ENCODE measurements at places on chromosomes 4 and X.
A peak's percentile ranks its signal among the peaks of the same experiment; 100 is the strongest.

DNA sequence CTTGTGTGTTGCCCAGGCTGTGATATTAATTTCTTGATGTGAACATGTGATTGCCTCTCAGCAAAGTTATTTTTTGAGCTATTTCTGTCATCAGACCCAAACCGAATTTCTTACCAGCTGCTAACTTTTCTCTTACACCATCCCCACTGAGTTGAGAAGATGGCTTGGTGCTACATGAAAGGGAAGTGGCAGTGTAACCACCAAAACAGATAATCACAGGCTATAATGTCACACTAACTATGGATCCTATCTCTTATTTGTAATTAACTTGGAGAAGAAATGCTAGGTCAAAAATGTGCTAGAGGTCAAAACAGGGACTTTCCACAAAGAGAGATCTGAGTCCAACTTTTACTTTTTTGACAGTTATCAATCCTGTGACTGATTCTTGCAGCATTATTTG lies 43.8 kb downstream of the ELOVL6 start:
- no peak for DNase-seq

DNA sequence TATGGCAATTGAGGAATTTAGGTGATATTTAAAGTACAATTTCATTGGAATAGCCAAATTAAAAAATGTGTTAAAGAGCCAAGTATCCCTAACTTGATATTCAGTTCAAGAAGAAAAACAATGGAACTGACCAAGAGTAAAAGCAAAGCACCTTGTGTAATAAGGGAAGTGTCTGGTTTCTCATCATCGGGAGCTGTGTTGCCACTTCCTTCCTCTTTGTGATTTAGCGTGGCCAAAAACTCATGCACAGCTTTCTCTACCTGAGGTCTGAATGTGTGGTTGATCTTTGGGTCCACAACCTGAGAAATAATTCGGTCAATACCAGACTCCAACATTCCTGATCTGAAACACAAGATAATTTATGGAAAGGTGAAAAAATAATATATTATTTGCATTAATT lies 12.4 kb downstream of the BOD1L1 start:
- peak; percentile 32 for DNase-seq

DNA sequence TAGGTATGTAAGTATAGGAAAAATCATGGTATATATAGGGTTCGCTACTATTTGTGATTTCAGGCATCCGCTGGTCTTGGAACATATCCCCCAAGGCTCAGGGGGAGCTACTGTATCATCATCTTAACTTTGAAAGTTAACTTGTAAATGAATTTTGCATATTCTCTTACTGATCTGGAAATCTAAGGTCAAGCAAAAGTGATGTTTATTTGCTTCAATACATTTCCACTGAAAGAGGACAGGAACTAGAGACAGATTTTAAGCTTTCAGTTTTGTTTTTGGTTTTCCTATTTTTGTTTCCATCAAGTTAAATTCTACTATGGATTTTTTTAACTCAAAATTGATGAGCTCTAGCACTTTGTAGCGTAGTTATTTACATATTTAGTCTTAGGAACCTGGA lies 56.2 kb downstream of the NAF1 start:
- DNase-seq, result no peak

- no peak for DNase-seq
Measured at GRCh38 chr4:172666711-172667368, 501.8 kb upstream of the GALNT7 start.

- no peak for DNase-seq
Measured at GRCh38 chr4:152072906-152073305, 312.1 kb upstream of the GATB start.

GRCh38 chr4:38076153-38076669 lies 116.0 kb downstream of the PTTG2 start:
- no peak for DNase-seq

DNA sequence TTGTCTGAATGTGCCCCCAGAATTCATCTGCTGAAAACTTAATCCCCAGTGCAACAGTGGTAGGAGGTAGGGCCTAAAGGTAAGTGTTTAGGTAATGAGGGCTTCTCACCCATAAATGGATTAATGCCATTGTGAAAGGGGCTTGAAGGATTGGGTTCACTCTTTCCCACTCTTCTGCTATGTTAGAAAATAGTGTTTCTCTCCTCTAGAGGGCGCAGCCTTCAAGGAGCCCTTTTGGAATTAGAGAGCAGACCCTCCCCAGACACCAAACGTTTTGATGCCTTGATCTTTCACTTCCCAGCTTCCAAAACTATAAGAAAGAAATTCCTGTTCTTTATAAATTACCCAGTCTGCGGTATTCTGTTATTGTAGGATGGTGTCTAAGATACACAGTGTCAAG lies 706.4 kb downstream of the SMARCA1 start:
- peak; percentile 6 for DNase-seq

DNA sequence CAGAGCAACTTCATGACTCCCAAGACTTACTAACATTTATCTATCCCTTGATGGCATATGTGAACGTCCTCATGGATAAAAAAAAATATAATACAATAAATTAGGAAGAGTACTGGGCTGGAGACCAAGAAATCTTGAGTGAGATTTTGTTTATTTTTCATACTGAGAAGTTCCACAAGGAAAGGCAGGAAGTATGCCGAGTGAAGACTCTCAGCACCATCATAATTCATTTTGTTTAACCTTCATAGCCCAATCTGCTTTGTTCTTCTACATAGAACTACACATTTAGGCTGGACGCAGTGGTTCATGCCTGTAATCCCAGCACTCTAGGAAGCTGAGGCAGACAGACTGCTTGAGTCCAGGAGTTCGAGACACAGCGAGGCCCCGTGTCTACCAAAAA lies 198.3 kb downstream of the NSUN7 start:
- DNase-seq, result no peak

DNA sequence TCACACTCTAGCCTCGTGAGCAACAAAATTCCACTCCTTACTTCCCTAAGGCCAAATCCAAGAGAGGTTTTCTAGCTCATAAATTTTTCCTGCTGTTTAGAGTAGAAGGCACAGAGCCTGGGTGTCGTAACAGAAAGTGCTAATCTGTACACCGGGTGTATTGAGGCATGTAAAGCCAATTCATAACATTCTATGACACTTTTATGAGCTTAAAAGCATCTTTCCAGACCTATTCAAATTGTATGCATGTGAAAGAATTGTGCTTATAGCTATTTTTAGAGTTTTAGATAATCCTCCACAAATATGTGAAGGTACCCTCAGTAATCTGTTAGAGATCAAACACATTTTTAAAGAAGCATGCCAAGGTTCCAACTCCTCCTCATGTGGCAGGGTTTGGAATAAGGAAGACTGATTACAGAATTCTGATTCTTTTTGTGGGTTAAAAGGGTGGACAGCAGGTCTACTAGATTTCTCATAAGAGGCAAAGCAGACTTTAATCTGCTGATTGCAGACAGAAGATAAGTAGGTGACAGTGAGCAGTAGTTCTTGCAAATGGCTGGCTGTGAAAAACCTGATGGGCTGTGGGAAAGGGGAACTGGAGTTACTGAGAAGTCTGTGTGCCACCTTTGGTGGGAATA lies 25.5 kb upstream of the LRCH2 start:
- DNase-seq, result no peak

- peak; percentile 73 for DNase-seq
Measured at GRCh38 chr4:103498161-103499070, 221.4 kb downstream of the TACR3 start.

- DNase-seq, result peak; percentile 44
Measured at GRCh38 chrX:21932292-21933002, 8.1 kb upstream of the SMS start.

- DNase-seq, result no peak
Measured at GRCh38 chr4:26622913-26623312, 39.0 kb downstream of the TBC1D19 start.

DNA sequence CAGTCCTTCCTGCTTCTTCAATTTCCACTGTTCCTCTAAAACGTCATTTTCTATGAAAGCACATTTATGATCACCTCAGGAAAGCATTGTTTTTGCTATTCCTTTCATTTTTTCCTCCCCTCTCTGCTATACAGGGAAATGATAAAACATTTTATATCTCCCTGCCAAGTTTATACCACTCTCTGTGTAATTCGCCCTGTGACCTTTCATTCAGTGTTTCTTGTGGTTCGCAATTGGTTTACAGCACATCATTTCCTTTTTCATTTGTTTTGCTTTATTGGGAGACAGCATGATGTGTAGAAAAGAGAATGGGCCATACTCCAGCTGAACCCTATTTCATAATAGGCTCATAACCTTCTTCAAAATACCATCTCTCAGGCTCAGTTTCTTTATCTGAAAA lies 99.9 kb upstream of the RAPGEF2 start:
- DNase-seq, result no peak

GRCh38 chr4:147786031-147786430 lies 54.1 kb downstream of the ARHGAP10 start:
- no peak for DNase-seq

GRCh38 chrX:47562615-47563243 lies 1.7 kb downstream of the ARAF start:
- no peak for DNase-seq

GRCh38 chrX:52933976-52934703 lies 24.2 kb downstream of the FAM156A start:
- no peak for DNase-seq

DNA sequence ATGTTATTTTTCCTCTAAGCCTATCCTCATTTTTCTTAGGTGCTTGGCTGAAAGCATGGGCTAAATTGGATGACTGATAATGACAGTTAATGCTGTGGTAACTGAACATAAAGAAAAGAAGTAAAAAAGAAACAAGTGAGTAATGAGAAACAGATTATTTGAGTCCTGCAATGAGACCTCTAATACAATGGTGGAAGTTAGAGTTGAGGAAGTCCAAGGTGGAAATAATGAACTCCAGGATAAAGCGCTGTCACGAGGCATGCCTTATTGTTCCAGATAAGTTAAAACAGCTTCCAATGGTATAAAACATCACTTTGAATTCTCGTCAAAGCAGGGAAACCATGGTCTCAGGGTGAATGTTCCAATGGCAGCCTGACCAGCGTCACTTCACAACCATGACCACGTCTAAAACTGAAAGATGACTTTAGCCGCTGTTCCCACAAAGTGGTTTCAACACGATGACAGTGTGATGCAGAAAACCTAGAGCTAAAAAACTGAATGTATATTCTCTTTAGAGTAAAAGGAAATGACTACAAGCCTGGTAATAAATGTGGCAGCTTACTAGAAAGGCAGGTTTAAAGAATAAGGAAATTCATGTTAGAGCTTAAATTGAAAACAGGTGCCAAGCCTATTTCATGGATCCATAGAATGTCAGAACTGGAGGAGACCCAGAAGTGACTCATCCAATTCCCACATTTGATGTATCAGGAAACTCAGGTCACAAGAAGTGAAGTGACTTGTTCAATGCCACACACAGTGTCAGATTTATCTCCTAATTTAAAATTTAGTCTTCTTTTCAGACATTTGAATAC lies 202.6 kb upstream of the GYPA start:
- DNase-seq, result no peak

GRCh38 chr4:157421365-157421764 lies 200.8 kb downstream of the GRIA2 start:
- DNase-seq, result no peak

- no peak for DNase-seq
Measured at GRCh38 chrX:129697204-129697829, 41.5 kb upstream of the XPNPEP2 start.

DNA sequence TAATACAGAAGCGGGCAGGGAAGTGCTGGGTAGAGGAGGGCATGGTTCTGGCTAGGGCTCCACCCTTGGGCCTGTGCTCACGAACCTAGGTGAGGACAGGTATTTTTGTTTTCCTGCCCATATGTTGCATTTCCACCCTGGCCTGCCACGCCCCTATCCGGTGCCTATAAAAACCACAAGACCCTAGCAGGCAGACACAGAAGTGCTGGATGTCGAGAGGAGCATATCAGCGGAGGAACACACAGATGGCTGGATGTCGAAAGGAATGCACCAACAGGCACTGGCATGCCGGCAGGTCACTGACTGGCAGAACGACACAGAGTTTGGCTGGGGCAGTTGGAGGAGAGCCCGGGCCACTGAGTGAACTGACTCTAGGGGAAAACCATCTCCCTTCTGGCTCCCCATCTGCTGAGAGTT lies 316.6 kb upstream of the BOD1L1 start:
- DNase-seq, result no peak

GRCh38 chrX:19034025-19034424 lies 50.1 kb upstream of the PHKA2 start:
- no peak for DNase-seq

DNA sequence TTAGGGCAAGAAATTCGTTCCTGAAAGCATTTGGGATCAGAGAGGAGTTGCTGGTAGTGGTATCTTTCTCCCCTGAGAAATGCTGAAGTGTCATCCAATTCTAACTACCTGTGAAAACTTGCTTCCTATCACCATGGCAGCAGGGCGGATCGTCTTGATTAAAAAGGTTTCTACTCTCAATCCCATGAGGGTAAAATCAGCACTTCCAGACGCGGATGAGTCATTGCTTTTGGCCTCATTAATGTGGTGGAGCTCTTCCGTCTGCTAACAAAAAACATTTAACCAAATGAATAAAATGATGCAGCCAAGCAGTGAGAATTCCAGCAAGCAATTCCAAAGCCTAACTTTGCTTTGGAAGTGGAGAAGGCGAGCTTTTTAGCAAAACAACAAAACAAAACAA lies 325.6 kb downstream of the CAMK2D start:
- no peak for DNase-seq

- no peak for DNase-seq
Measured at GRCh38 chr4:702618-703048, 3.0 kb upstream of the PCGF3 start.

DNA sequence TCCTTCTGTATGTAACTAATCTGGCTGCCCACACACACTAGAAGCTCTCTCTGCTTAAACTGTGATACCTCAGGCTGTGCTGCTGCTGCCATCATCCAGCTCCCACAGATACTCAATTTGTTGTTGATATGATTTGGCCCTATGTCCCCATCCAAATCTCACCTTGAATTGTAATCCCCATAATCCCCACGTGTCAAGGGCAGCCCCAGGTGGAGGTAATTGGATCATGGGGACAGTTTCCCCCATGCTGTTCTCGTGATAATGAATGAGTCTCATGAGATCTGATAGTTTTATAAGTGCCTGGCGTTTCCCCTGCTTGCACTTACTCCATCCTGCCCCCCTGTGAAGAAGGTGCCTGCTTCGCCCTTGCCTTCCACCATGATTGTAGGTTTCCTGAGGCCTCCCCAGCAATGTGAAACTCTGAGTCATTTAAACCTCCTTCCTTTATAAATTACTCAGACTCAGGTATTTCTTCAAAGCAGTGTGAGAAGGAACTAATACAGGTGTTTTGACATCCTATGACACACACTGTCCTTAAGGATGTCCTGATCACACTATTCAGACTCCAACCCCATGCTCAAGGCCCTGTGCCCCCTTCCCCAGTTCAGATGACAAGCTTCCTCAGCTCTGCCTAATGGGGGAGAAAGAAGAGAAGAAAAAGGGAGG lies 2.9 kb upstream of the ATOH1 start:
- no peak for DNase-seq

DNA sequence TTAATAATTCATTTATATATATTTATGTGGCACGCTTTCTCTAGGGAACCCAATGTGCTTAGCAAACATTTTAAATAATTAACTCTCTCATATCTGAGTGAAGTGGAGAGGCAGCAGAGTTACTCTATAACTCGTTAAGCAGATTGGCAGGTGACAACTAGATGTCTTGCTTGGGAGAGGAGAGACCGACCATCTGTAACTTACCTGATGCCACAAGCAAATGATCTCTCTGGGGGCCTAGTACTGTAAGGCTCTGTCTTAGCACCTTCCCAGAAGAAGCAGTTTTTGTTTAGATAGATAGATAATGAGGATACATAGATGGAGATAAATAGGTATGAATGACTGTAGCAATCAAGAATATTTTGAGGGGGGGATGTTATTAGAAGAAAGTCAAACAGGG lies 11.9 kb upstream of the SEL1L3 start:
- DNase-seq, result no peak

Measured in activated CD4-positive, alpha-beta T cell treated with anti-CD3 and anti-CD28 coated beads, Interleukin-2, Interleukin-4, amounts not matched to agents 100 ng/mL and 50 ng/mL, durations not matched to agents 16 hours and 8 hours (primary cell).